Aortic smooth muscle cell (primary cell): ENCODE measurements at places on chromosomes 2 and 18. TPM values are rescaled to one million over a fixed set of nuclear protein-coding genes. Genes with fewer than 3 reads are reported as not detected.

HOXD4 gene
- 0.06 TPM in 1 of 2 replicates, not detected in the other for total RNA-seq

ALLC gene
- total RNA-seq: not detected in 2 replicates

RRM2 gene
- 21.9 and 40.6 TPM in 2 replicates for total RNA-seq

MYOM1 gene
- total RNA-seq: 1.9 and 2.4 TPM in 2 replicates

COBLL1 gene
- total RNA-seq: 3.6 and 8.7 TPM in 2 replicates

STARD6 gene
- 0.44 and 0.53 TPM in 2 replicates for total RNA-seq

SPATA3 gene
- not detected in 2 replicates for total RNA-seq

TSHZ1 gene
- total RNA-seq: 4.2 and 4.6 TPM in 2 replicates

MYO5B gene
- 0.06 and 0.13 TPM in 2 replicates for total RNA-seq

AQP4 gene
- not detected in 2 replicates for total RNA-seq

LYPD6 gene
- total RNA-seq: 0.06 and 0.13 TPM in 2 replicates

IL18R1 gene
- 0.75 and 1.5 TPM in 2 replicates for total RNA-seq

PKDCC gene
- 31.7 and 35.9 TPM in 2 replicates for total RNA-seq

DRC1 gene
- total RNA-seq: not detected in 2 replicates

GAREM1 gene
- 1.8 and 2.5 TPM in 2 replicates for total RNA-seq
